ENCODE measurements at places on chromosomes 3 and 15.

- DNase-seq: no peak
Observed at GRCh38 chr15:101600035-101600434, 52.1 kb downstream of the TM2D3 start.

GRCh38 chr3:9142362-9142761 is 107.1 kb downstream of the SRGAP3 start:
- no peak for DNase-seq

GRCh38 chr15:100433304-100433703 is 91.5 kb upstream of the ADAMTS17 start:
- DNase-seq: no peak

DNA sequence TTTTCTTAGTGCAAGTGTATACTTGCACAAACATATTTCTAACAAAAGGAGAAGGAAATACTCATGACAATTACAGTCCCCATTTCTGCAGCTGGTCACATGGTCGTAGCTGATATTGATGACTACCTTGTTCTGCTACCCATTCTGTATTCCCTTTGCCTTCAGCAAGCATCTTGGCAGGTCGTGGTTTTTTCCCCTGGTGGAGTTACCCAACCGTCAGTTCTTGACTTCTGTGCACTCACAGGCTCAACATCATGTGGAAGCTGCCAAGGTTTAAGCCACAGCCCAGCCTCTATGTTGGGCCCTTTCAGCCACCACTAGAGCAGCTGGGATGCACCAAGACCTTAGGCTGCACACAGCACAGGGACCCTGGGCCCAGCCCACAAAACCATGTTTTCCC is 56.1 kb downstream of the VGLL3 start:
- DNase-seq: no peak

- no peak for DNase-seq
Observed at GRCh38 chr3:59660852-59661625, 611.2 kb upstream of the CFAP20DC start.

DNA sequence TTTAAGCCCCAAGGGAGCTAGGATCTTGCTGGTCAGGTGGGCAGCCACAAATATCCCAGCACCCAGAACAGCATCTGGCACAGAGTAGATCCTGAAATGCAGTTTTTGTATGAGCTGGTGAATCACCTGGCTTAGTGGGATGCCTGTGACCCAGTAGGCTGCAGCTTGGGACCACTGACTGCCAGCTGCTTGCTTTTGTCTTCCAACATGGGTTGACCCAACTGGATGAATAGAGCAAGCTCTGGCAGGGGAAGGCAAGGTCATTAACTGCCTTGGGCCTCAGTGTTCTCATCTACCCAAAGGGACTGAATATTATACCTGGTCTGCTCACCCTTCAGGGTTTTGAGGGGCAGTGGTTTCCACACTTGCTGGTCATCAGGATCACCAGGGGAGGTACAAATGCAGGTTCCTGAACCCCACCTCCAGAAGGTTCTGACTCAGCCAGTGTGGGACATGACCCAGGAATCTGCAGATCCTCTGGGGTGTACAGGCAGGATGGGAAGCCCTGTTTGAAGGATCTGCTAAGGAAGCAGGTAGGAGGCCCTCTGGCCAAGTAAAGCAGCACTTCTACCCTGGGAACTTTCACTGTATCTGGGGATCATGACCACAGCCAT is 55.4 kb downstream of the ITGA11 start:
- no peak for DNase-seq

GRCh38 chr3:155737844-155738460 is 6.9 kb downstream of the PLCH1 start:
- DNase-seq: no peak

GRCh38 chr3:45968706-45969105 is 25.4 kb downstream of the CXCR6 start:
- no peak for DNase-seq

DNA sequence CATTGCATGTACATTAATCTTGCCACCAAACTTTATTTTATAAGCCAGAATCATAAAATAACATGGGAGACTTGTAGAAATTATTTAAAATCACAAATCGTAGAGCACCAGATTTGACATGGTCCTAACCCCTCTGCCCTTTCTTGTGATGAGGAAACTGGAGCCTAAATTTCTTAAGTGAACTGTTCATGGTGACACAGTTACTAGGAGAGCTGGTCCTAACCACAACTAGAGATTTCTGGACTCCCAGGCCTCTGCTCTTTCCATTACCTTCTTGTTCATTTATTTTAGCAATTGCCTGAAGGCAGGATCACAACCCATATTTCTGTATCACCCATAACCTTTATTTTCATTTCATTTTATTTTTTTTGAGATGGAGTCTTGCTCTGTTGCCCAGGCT is 352.5 kb downstream of the LPP start:
- DNase-seq: no peak

- DNase-seq: no peak
Observed at GRCh38 chr15:69979262-69979661, 118.5 kb downstream of the TLE3 start.

DNA sequence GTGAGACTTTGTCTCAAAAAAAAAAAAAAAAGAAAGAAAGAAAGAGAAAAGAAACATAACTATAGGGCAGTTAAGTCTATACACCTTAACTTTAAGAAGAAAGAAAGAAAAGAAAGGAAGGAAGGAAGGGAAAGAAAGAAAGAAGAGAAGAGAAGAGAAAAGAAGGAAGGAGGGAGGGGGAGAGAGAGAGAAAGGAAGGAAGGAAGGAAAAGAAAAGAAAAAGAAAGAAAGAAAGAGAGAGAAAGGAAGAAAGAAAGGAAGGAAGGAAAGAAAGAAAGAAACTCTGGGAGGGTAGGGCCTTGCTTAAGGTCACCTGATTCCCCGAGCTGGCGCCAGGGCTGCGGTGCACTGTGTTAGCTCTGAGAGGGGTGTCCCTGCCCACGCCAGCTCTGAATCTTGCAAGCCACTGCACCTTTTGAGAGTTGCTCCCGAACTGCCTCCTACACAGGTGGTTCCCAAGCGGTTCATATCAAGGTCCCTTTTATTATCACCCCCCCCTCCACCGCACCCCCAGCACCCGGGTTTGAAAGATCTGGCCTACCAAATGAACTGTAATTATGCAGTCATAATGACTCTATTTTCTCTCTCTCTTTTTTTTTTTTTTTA is 39.2 kb upstream of the VPS8 start:
- no peak for DNase-seq

- DNase-seq: no peak
Observed at GRCh38 chr3:37944391-37944842, 46.2 kb upstream of the VILL start.

GRCh38 chr15:83115831-83116565 is 8.6 kb downstream of the TM6SF1 start:
- no peak for DNase-seq

DNA sequence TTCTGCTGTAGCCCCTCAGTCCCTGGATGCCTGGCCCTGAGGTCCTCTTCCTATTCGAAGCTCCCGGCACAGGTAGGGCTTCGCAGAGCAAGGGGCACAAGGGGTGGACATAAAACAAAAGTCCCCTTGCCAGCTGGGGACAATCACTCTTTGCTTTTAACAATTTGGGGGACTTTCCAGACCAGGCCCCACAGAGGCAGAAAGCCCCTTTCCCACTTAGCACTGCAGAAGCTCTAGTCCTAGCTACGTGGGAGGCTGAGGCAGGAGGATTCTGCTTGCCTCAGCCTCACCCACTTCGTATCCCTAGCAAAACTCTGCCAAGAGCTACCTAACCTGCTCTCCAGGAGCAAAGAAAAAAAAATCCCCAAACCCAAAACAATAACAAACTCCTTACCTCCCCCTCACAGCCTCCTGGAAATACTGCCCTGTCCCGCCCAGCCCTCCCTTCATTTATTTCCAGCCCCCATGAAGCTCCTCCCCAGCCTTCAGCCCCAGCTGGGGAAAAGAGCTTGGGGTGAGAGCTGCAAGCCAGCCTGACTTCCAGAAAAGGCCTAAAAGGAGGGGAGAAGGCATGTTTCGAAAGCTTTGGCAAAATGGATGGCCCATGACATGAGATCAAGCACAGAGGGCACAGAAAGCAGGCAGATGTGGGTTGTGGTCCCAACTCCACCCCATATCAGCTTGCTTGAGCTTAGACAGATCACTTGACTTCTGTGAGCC is at the start of gene CIDEC:
CIDEC (minus strand) TSS at position 424 of the 720 bp plus-strand sequence. CDS start 1,767 bp downstream, outside the sequence.
- no peak for DNase-seq

GRCh38 chr15:52785672-52786406 is 4.3 kb downstream of the ONECUT1 start:
- no peak for DNase-seq

- no peak for DNase-seq
Observed at GRCh38 chr3:71879089-71879488, 94.1 kb upstream of the PROK2 start.

DNA sequence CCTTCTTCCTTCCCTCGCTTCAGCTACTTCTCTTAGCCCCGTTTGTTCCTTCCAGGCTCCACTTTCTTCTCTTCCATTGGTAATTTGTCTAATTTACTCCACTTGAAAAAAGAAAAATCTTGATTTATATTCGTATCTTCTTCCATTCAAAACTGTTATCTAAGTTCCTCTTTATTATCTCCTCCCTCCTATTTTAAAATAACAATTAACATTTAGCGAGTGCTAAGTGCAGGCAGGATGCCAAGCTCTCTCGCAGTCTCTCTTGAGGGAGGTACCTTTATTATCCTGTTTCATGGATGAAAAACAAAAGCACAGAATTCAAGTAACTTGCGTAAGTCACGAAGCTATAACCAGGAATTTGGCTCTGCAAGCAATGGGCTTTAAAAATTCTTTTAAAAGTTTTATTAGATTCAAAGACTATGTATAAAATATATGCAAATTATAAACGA is 418.9 kb upstream of the NAALADL2 start:
- DNase-seq: no peak

Data from activated T-helper 1 cell treated with anti-CD3 and anti-CD28 coated beads, Interleukin-2, amount 50 U/mL, for 16 hours (primary cell).